Activated CD4-positive, alpha-beta T cell treated with anti-CD3 and anti-CD28 coated beads, Interleukin-2, amount 50 U/mL, for 24 hours (primary cell): ENCODE measurements at places on chromosomes 13 and 19.

GRCh38 chr19:19657397-19657783, 6.1 kb downstream of the ATP13A1 start:
- DNase-seq: no peak

GRCh38 chr13:65808061-65808460, 1422.1 kb downstream of the PCDH9 start:
- DNase-seq: no peak

- no peak for DNase-seq
These were observed 2.7 kb upstream of the SNAPC2 start for GRCh38 chr19:7917267-7918061.

DNA sequence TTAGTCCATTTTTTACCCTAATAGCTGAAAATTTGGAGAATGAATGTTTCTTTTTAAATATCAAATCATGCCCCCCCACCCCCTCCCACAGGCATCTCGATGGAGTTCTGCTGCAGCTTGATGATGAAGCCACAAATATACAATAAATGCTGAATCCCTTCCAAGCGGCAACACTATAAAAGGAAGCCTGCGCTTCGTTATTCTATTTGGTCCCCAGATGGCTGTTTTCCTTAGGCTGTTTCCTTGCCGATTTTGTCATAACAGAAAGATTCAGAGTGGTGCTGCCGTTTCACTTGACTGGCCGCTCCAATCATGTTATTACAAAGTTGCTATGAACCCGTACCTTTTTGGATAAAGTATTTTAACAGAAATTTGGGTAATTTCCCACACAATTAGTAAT, 79.5 kb downstream of the MYO16 start:
- no peak for DNase-seq

DNA sequence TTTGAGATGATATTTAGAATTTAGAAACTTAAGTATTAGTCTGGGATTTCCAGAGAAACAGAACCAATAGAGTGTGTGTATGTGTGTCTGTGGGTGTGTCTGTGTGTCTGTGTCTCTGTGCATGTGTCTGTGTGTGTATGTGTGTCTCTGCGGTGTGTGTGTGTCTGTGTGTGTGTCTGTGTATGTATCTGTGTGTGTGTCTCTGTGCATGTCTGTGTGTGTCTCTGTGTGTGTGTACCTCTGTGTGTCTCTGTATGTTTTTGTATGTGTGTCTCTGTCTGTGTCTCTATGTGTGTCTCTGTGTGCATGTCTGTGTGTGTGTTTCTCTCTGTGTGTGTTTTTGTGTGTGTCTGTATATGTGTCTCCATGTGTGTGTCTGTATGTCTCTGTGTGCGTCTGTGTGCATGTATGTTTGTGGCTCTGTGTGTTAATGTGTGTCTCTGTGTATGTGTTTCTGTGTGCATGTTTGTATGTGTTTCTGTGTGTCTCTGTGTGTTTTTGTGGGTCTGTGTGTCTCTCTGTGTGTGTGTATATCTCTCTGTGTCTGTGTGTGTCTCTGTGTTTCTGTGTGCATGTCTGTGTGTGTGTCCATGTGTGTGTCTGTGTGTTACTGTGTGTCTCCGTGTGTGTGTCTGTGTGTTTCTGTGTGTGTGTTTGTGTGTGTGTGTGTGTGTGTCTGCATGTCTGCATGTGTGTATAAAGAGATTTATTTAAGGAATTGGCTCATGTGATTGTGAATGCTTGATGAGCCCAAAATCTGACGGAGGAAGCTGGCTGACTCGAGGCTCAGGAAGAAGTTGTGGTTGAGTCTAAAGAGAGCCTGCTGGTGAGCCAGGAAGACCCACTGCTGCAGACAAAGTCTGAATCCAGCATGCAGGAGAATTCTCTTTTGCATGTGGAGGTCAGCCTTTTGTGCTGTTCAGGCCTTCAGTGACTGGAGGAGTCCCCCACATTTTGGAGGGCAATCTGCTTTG, 22.2 kb downstream of the GPR42 start:
- DNase-seq: no peak

- no peak for DNase-seq
These were observed 37.5 kb upstream of the PNMA8B start for GRCh38 chr19:46533078-46533620.

- DNase-seq: no peak
These were observed 191.5 kb upstream of the KL start for GRCh38 chr13:32824675-32825074.

- no peak for DNase-seq
These were observed 36.8 kb downstream of the NEK5 start for GRCh38 chr13:52092087-52092486.

- DNase-seq: no peak
These were observed 171.0 kb upstream of the TSC22D1 start for GRCh38 chr13:44747179-44747578.

DNA sequence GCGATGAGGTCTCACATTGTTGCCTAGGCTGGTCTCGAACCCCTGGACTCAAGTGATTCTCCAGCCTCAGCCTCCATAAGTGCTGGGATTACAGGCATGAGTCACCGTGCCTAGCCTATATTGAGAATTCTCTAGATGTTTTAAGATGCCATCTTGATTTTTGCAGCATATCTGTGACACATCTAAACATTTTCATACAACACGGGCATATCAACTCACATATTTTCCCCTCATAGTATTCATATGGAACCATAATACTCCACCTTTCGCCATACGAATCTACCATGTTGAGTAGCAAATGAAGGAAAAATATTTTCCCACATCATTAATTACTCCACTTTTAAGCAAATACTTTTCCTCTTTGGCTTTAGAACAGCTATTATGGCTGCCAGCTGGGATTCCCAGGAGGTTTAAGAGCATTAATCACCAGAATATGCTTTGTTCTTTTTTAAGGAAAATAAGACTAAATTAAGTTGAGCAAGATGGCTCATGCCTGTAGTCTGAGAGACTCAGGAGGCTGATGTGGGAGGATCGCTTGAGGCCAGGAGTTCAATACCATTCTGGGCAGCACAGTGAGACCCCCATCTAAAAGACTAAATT, 56.9 kb upstream of the GTF2F2 start:
- no peak for DNase-seq

DNA sequence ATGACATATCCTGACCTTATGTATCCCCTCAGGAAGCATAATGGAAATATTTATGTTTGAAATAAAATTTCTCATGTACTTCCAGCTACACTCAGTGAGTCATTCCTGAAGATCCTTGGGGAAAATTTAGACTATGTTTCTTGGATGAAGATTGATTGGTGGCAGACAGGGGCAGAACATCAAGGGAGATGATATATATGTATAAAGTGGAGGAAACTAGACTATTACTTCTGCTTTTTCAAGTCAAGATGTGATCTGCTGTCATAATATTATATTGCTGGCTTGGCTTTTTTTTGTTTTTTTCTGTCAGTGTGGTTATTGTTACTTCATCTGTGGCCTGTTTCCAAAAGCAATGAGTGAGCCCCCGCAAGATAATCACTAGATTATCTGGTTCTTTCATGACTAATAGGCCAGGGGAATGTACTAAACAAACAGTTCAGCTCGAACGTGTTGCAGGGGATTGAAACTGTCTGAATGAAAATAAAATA, 87.2 kb upstream of the TNFSF11 start:
- DNase-seq: no peak

GRCh38 chr13:43785650-43786471, 911 bp downstream of the ENOX1 start:
- DNase-seq: no peak

- DNase-seq: no peak
These were observed 1561.0 kb upstream of the MIR17HG start for GRCh38 chr13:89786531-89786930.
